ENCODE measurements at places on chromosomes 3 and 15. TPM values are rescaled to one million over a fixed set of nuclear protein-coding genes. Genes with fewer than 3 reads are reported as not detected.

The LMAN1L gene
- 0.15 TPM for polyA plus RNA-seq

The ATP13A5 gene
- not detected for polyA plus RNA-seq

The AQR gene
- polyA plus RNA-seq, result 3.8 TPM

The SYNPR gene
- polyA plus RNA-seq, result not detected

The FETUB gene
- not detected for polyA plus RNA-seq

The PRICKLE2 gene
- polyA plus RNA-seq, result 2.1 TPM

The CACNA2D2 gene
- polyA plus RNA-seq, result 1.7 TPM

The CLDN18 gene
- 0.50 TPM for polyA plus RNA-seq

The LAMB2 gene
- 1,923 TPM for polyA plus RNA-seq

Data from aorta (tissue), 5 donors.